ENCODE measurements at places on chromosomes 2 and 18.

GRCh38 chr18:48263914-48264902 is 145.0 kb downstream of the ZBTB7C start:
- no peak for DNase-seq

- DNase-seq: no peak
Observed at GRCh38 chr2:10378189-10378588, 69.9 kb downstream of the ODC1 start.

DNA sequence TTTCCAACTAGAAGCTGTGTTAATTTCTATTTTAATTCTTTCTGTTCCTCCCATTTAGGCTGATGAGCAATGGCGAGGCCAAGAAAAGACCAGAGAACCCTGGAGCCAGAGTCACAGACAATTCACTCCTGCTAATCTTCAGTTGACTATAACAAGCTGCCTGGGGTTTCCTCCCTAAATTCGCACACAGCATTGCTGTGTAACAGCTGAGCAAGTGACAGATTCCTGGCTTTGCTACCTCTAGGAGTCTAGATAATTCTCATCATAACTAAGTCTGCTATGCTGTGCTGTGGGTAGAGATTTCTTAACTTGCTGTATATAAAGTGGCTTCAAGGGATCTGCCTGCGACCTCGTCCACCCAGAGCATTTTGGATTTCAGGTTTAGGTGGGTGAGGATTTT is 131.3 kb upstream of the REV1 start:
- no peak for DNase-seq

- peak; percentile 78 for DNase-seq
Observed at GRCh38 chr2:219245148-219245898, at the start of the genes GLB1L and STK16. Gene GLB1L, minus strand, starts transcription at chr2:219245444. Its CDS starts 1,871 bp downstream, at chr2:219243573. Gene STK16, plus strand, starts transcription at chr2:219245479. Its CDS starts 521 bp downstream, at chr2:219246000.

DNA sequence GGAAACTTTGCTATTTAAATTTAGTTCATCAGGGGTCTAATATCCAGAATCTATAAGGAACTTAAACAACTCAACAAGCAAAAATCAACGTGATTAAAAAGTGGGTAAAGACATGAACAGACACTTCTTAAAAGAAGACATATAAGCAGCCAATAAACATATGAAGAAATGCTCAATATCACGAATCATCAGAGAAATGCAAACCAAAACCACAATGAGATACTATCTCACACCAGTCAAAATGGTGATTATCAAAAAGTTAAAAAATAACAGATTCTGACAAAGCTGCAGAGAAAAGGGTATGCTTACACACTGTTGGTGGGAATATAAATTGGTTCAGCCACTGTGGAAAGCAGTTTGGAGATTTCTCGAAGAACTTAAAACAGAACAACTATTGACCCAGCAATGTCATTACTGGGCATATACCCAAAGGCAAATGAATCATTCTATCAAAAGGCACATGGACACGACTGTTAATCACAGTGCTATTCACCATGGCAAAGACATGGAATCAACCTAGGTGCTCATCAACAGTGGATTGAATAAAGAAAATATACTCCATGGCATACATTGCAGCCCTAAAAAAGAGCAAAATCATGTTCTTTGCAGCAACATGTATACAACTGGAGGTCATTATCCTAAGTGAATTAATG is 189.9 kb downstream of the SLC4A10 start:
- no peak for DNase-seq

- no peak for DNase-seq
Observed at GRCh38 chr2:10452312-10452711, 4.2 kb upstream of the ODC1 start.

DNA sequence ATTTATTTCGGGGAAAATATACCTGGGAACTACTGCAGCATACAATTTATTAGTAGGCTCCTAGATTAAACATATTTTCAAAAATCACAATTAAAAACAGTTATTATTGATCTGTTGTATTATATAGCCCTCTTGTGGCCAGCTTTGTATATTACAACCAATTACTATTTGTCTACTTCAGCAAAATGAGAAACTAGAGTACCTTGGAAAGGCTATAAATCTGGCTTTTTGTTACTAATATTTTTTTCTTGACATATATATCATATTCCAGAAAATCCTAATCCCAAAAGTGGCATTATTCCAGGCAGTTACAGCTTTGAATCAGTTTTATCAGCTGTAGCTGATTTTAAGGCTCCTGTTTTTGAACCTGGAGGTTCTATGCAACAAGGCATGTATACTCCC is 101.2 kb downstream of the UBR3 start:
- no peak for DNase-seq

GRCh38 chr2:198141726-198142125 is 337.3 kb downstream of the PLCL1 start:
- DNase-seq: no peak

GRCh38 chr2:74372674-74373073 is 7.4 kb downstream of the DCTN1 start:
- no peak for DNase-seq

DNA sequence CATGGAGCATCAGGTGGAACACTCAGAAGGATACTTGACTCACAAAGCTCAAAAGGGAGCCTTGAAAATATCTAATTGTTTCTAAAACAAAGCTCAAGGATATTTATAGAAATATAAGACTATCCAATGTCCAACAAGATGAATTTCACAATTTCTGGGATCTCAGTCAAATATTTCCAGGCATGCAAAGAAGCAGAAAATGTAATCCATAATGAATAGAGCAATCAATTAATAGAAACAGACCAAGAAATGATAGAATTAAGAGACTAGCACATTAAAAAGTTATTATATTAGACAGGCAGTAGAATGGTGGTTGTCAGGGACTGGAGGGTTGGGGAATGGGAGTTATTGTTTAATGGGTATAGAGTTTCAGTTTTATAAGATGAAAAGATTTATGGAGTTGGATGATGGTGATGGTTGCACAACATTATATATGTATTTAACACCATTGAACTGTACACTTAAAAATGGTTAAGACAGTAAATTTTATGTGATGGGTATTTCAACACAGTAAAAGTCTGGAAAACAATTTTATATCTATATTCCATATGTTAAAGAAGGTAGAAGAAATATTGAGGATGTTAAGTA is 189.9 kb upstream of the PIEZO2 start:
- DNase-seq: no peak

DNA sequence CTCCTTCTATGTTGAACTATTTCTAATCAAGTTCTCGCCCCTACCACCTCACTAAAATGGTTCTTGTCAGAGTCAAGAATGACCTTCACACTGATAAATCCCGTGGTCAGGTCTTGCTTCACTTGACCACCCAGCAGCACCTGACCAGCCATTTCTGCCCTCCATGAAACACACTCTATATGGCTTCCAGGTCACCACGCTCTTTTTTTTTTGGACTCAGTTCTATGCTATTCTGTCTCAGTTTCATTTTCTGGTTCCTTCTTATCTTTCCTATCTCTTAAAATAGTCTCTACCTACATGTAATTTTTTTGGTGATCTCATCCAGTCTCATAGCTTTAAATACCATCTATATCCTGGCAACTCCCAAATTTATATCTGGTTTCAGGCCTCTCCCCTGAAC is 11.4 kb downstream of the EIF2AK3 start:
- no peak for DNase-seq

DNA sequence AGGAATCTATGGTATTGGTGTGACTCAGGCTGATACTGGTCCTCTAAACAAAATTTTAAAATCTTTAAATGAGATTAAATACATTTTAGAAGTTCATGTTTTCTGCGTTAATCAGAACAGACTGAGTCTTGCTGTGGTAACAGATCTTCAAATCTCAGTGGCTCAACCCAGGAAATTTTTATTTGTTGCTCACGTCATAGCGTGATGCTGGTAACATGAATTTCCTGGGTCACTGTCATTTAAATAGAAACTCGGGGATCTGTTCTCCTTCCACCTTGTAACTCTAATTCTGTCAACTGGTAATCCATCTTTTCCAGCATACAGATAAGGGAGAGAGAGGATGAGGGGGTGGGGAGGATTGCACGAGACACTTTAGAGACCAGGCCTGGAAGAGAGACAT is 90.0 kb downstream of the CDC42EP3 start:
- no peak for DNase-seq

- no peak for DNase-seq
Observed at GRCh38 chr2:120398996-120399888, 53.3 kb downstream of the INHBB start.

DNA sequence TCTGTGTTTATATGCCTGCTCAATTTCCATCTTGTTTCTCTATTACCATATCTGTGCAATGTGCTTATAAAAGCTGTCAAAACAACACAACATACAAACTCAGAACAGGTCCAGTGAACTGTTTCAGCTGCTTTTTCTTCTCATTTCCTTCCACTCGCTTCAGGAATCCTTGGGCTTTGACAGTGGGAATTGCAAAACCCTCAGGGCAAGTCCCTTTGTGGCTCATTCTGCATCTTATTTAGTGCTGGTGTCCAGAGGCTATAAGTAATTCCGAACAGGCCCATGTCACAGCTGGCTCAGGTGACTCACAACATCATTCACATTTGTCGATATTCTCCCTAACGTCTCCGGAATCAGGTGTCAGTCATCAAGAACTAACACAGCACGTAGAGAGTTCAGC is 309.9 kb upstream of the ZNF521 start:
- no peak for DNase-seq

All from stimulated activated CD8-positive, alpha-beta memory T cell treated with anti-CD3 and anti-CD28 coated beads, Interleukin-4, amount 100 ng/mL, for 4 hours (primary cell).